Lower lobe of right lung (tissue), 2 donors: ENCODE measurements at places on chromosomes 1 and 21. TPM values are rescaled to one million over a fixed set of nuclear protein-coding genes. Genes with fewer than 3 reads are reported as not detected.

The SNX27 gene
- total RNA-seq, result 66.5 TPM

The CLCA1 gene
- total RNA-seq, result not detected

The KIF2C gene
- total RNA-seq, result 1.7 TPM

The DDR2 gene
- total RNA-seq, result 47.0 TPM

The TIAM1 gene
- 45.5 TPM for total RNA-seq

The C1orf21 gene
- total RNA-seq, result 70.8 TPM

The TRAF3IP3 gene
- total RNA-seq, result 12.4 TPM
